ENCODE measurements at places on chromosomes 12 and 14.
A peak's percentile ranks its signal among the peaks of the same experiment; 100 is the strongest.

- no peak for DNase-seq
Observed at GRCh38 chr14:23281247-23281646, 4.7 kb downstream of the HOMEZ start.

DNA sequence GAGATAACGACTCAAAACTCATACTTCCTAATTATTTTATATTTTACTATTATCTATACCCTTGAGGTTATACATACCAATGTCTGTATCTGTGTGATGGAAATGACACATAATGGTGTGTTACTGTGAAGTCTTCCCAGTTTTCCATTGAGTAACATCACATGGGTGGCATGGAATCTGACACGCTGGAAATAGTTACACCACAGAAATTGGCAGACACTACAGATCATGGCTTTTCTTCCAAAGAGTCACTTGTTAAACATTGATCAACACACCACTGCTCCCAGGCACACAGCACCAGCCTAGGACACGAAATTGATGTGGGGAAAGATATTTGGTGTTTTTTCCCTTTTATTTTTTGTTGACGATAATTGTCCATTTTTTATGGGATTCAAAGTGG is 33.0 kb upstream of the VWF start:
- no peak for DNase-seq

- DNase-seq: no peak
Observed at GRCh38 chr14:97274626-97275025, 477.4 kb downstream of the VRK1 start.

- DNase-seq: no peak
Observed at GRCh38 chr12:53696655-53697331, 20.9 kb upstream of the ATP5MC2 start.

DNA sequence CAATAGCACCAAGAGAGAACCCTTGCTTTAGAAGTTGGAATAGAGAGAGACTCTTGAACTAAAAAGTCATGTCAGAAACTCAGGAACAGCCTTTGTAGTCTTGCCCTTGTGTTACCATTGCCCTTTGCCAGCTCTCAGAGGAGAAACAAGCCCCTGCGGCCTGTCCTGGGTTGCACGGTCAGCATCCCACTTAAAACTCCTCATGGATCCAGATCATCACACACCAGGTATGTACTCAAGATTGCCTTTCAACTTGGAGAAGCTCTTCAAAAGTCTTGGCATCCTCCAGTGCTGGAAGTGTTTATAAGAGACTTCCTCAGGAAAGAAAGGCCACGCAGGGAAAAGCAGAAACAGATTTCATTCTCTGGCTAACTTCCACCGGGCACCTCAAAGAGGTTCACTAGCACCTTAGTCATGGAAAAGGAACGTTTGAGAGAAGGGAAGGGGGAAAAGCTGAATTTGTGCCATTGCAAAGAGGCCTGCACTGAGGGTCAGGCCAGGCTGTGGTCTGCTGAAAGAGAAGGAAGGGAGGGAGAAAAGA is 594.2 kb downstream of the MED13L start:
- no peak for DNase-seq

GRCh38 chr14:105999361-106000028 is 473.1 kb downstream of the TMEM121 start:
- DNase-seq: no peak

- DNase-seq: no peak
Observed at GRCh38 chr14:74682169-74682952, 30.5 kb downstream of the AREL1 start.

DNA sequence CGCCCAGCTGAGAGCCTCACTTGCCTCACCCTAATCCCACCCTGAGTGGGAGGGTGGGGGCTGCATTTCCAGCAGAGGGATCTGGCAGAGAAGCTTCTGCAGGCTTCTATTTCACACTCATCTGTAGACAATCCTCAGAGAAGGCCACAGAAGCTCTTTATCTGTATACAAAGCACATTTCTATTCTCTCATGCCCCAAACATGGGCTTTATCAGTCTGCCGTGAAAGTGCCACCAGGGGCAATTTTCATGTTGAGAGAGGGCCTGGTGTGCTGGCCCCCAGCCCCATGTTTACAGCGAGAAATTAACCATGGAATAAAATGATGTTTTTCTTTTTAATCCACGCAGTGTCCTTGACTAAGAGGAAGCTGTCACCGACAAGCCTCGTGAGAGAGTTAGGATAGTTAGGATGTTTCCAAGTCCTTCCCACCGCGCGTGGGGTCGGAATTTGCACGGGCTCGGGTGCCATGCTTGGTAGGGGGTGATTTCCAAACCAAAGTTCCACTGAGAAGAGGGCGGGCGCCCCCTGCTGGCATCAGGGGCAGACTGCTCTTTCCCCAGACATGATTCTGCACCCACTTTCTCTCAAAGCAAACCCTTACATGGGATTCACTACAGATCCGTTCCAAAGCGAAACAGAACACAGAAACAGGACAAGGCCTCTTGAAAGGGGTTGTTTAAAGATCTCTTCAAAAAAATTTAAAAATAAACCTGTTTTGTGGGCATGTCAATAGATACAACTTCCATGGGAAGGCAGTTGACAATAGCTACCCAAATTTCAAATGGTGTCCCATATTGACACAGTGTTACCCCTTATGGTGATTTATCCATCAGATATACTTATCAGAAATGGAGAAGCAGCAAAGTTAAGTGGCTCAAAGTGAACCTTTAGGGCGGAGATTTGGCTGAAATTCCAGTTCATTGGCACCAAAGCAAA is 19.4 kb downstream of the BDKRB1 start:
- DNase-seq: peak; percentile 72

DNA sequence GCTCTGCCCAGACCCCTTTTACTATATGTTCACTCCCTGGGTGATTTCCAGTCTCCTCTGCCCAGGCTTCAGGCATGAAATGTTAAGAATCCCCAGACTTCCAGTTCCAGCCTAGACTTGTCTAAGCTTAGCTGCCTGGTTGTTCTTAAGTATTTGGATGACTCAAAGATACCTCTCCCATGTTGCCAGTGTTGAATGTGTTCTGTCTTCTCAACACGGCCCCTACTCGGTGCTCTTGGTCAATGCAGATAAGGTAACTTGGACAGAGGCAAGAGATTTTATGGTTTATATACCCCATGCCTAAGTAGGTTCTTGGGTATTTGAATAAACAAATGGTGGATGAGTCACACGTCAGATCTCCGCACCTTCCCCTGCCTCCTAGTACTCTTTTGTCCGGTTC is 13.6 kb downstream of the PIWIL1 start:
- DNase-seq: no peak

GRCh38 chr14:54001189-54001878 is 44.7 kb upstream of the BMP4 start:
- no peak for DNase-seq

DNA sequence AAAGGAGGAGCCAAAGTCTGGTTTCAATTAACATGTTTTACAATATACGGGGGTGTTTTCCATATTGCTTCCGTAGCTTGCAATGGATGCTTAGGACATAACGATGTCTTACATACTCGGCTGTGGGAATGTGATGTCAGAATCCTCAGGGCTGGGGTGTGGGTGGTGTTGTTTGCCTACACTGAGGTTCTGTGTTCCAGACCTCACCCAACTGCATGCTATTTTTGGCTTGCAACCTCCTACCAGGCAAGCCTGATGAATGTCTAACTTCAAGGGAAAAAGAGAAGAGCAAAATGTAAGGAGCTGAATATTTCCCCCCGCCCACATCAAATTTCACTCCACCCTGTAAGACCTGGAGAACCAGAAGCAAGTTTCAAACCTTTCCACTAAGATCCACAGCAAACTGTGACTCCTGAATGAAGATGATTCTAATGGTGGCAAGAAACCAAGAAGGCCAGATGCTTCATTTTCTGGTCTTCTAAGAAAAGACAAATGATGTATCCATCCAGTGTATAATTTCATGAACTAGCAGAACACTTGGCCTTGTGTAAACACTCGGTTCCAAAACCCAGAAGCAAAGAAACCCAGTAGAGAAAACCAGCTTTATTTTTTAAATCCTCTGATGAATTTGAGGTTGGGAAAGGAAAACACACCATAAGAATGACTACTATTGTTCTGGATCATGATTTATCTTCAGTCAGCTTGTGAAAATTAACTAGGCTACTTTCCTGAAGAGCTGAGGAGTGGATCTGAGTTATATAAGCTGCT is 227.9 kb downstream of the DACT1 start:
- DNase-seq: no peak

GRCh38 chr14:30242744-30243143 is 315.1 kb upstream of the PRKD1 start:
- DNase-seq: no peak

DNA sequence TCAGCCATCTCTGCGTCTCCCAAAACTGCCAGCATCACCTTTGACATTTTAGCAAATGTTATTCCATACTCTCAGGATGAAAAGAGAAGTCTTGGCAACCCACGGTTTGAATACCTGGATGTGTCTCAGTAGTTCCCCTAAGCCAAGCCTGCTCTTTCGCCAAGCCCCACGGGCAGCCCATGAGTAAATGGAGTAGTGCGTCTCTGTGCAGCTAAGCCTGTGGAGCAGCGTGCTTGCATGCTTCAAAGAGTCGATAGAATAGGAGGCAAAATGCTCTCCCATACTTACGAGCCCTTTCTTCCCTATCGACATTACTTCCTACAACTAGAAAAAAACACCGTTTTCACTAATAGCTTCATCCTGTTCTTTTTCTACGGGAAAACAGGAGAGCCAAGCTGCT is 634.5 kb upstream of the TMEM132C start:
- no peak for DNase-seq

- DNase-seq: no peak
Observed at GRCh38 chr12:68480526-68480925, 130.2 kb upstream of the RAP1B start.

DNA sequence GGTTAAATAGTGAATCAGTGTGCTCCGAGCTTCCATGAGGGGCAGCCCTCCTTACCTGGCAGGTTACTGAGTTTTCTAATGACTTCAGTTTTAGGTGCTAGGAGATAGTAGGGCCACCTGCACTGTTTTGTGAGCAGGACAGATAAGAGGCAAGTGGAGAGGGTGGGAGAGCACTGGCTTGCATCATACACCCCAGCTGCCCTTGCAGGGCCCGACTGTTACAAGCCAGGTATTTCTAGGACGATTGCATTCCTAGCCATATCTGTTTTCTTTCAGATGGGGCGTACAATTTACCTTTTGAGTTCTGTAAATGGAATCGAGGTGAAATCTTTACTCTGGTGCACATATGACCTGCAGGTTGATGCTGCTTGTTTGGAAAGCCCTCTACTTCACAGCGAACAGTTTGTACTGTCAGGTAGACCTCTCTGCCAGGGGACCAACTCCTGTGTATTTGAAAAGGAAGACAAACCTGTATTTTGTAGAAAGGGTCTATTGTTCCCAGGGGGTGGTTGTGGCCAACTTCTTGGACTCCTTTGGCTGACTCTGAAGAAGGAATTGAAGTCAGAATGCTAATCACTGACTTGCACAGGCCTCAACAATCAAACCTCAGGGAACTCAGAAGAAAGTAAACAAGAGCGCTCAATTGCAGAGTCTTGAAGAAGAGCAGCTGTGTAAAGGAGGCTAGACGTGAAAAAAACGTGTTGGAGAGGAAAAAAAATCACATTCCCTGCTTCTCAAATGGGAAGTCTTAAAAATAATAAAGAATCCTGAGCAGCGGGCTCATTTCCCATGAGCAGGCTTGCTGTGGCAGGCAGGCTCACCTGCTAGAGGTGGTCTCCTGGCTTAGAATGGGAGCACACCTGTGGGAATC is 57.3 kb downstream of the ETV6 start:
- peak; percentile 38 for DNase-seq
